ENCODE measurements at places on chromosomes 7 and 10.

DNA sequence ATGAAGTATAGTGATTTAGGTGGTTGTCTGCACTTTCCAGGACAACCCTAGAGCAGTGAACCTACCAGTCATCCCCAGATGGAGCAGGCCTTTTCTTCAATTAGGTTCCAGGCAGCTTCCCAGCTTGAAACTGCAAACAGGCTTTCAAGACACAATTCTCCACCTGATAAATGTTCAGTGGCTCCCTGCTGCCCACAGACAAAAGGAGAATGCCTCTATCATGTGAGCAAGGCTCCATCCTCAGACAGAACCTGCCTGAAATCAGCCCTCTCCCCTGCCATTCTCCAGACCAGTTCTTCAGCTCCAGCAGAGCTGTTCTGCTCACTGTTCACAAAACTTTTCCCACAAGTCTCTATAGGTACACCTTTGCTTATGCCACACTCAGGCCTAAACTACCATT lies 22.1 kb downstream of the RELN start:
- no peak for DNase-seq

GRCh38 chr7:44194069-44194468 lies 4.8 kb upstream of the GCK start:
- DNase-seq: no peak

- no peak for DNase-seq
These were observed 60.1 kb upstream of the CARD11 start for GRCh38 chr7:3103614-3104398.

- DNase-seq: no peak
These were observed 2.6 kb upstream of the ZNF438 start for GRCh38 chr10:31034098-31034909.

DNA sequence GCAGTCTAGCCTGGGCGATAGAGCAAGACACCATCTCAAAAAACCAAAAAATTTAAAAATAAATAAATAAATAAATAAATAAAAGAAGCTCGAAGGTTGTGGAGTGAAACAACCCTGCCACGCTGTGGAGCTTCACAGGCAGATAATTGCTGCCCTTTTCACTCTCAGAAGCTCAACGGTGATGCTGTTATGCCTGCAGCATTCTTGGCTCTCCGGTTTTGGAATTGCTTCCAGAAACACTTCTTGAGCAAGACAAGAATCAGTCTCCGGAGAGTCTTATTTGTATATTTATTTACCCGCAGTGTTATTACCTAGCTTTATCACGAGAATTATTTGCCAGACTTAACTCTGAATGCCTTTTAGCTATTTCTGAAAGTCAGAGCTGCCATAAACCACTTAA lies 40.5 kb upstream of the UBE2H start:
- DNase-seq: no peak

- DNase-seq: no peak
These were observed 174.5 kb upstream of the KLF14 start for GRCh38 chr7:130908345-130909160.

DNA sequence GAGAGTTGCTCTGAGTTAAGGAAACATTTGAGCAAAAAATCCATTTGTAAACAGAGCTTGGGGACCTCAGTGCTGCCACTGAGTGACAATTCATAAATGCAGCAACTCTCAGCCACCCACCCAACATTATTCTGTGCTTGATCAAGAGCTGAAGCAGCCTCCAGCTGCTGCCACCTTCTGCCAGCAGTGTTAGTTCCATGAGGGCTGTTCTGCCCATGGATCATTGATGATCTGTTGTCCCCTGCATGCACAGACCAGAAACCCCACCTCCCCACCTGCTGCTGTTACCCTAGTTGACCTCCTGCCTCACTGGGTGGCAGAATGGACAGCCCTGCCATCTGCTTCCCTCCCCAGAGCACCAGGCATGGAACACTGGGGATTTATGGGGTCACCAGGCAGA lies 305.4 kb downstream of the KCNMA1 start:
- DNase-seq: no peak

DNA sequence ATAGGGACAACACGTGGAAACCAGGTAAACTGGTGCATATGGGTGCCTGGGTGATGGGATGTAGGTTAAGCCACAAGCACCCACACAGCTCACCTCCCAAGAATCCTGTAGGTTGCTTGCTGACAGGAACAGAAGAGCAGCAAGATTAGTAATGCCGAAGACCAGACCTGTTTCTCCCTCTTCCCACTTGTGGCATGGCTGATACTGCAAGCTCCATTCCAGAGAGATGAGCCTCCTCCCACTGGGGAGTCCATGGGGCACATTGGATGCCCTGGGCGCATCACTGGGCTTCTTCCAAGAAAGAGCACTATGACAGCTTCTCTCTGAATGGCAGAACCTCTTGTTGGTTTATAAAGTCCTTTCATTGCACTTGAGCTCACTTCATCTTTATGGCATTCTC lies 44.4 kb upstream of the LOXL4 start:
- no peak for DNase-seq

DNA sequence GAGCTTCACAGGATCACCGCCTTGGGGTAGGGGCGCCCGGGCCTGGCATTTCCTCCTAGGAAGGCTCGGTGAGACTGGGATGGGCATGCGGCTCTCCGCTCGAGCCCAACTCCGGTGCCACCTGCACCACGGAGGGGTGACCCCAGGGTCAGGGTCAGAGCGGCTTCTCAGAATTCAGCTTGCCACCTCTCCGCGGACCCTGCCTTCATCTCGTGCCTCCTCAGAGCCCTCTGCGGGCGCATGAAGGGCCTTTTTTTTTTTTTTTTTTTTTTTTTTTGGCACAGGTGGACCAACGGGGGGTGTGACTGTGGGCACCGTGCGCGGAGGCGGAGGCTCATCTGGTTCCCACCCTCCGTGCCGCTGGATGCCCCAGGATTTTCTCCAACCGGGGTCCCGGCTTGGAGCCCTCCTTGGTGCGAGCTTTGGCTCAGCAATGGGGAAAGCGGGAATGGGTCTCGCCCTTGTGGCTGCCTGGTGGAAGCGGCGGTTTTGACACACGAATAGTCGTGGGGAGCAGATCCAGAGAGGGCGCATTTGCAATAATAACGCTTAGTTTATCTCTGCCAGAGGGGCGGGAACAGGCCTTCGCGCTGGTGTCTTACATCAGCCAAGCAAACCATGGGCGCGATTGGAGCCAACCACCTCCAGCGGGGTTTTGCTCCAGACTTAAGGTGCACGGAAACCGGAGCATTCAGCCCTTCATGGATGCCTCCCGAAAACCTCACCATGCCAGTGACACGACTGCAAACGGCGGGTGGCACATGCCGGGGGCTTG lies 5.0 kb upstream of the TNRC18 start:
- no peak for DNase-seq

GRCh38 chr7:12490107-12490688 lies 80.3 kb upstream of the SCIN start:
- no peak for DNase-seq

DNA sequence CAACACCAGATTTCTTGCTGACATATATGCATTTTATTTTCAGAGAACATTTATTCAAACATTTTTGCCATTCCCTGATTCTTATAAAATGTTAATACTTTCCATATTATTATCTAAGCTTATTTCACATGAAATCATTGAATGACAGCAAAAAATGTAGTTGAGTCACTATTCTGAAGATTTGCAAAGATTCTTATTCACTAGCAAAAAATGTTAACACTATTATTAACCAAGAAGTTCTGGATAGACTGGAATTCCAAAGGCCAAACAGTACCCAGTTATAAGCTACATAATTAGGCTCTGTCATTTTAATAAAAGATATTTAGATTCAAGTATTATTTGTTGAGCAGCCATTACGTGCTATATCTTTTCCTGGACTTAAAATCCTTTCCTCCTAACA lies 4.3 kb downstream of the GSTO2 start:
- no peak for DNase-seq

DNA sequence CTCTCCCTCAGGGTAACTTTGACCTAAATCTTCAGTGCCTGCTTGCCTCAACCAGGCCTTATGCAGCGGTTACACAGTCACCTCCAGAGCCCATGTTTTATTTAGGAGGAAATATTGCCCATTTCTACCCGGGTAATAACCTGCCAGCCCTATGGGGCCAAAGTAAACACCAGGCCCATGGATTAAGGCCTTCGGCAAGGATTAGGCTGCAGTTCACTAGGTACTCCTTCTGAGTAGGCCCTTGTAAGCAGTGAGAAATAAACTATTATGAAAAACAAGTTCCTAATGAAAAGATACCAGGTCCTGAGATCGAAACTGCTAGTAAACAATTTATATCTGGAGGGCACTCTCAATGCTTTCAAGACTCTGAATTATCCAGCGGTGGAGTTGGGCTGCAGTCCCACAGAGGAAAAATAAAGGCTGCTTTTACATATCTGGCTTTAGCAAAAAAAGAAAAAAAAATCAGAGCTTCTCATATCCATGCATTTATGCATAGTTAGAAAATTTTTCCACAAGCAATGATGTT lies 3.7 kb upstream of the HOXA10 start:
- no peak for DNase-seq

DNA sequence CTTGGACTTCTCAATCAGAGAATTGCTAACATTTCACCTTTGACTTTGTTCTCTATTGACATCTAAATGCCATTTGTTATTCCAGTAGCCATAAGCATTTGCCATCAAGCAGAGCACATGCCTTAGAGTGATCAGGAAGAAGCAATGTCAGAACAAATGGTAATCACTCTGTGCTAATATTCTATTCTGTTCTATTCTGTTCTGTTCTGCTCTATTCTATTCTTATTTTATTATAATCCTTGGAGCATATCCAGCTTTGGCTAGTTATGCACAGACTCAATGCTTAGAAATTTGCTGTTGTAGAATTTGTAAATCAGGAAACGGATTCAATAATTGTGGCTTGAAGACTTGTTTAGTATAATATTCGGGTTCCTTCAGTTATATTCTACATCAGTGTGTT lies 175.4 kb downstream of the EXOC4 start:
- no peak for DNase-seq

GRCh38 chr7:92813390-92814024 lies 22.9 kb downstream of the CDK6 start:
- DNase-seq: no peak

DNA sequence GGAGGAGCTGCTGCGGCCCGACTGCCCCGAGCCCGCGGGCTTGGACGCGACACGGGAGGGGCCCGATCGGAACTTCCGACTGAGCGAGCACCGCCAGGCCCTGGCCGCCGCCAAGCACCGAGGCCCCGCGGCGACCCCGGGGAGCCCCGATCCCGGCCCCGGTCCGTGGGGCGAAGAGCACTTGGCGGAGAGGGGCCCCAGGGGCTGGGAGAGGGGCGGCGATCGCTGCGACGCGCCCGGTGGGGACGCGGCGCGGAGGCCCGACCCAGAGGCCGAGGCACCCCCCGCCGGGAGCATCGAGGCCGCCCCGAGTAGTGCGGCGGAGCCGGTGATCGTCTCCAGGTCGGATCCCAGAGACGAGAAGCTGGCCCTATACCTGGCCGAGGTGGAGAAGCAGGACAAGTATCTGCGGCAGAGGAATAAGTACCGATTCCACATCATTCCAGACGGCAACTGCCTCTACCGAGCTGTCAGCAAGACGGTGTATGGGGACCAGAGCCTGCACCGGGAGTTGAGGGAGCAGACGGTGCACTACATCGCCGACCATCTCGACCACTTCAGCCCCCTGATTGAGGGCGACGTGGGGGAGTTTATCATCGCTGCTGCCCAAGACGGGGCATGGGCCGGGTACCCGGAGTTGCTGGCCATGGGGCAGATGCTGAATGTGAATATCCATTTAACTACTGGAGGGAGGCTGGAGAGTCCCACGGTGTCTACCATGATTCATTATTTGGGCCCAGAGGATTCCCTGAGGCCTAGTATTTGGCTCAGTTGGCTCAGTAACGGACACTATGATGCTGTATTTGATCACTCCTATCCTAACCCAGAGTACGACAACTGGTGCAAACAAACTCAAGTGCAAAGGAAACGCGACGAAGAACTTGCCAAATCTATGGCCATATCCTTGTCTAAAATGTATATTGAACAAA lies 1.4 kb downstream of the OTUD1 start:
- DNase-seq: no peak

- DNase-seq: no peak
These were observed 209.9 kb downstream of the BBS9 start for GRCh38 chr7:33339074-33339790.

- DNase-seq: no peak
These were observed 166.1 kb upstream of the NRG3 start for GRCh38 chr10:81708929-81709328.

DNA sequence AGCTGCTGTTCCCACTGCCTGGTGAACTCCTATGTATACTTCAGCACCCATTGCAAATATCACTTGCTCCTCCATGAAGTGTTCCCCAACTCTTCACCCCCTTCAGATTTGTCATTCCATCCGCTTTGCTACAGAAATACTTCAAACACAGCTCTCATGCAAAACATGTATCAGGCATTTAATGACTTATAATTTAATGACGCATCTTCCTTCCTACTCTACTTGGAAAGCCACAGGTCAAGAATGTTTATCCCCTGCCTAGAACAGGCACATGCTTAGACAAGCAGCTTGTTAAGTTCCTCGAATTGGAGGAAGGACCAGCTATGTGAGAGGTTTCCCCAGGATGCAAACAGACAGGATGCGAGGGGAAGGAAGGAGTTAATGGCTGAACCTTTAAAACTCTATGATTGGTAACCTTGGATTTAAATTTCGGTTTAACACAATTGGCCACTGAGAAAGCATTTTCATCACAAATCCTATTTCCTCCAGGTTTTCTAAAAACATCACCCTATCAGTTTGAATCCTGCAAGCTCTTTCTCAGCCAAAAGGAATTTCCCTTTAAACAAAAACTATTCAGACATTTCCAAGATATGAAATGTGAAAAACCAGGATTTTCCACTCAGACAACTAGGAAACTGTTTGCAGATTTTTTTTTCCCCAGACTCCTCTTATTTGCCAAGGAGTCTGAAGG lies 11.5 kb downstream of the CREB3L2 start:
- no peak for DNase-seq

- DNase-seq: no peak
These were observed 14.4 kb upstream of the COL1A2 start for GRCh38 chr7:94380264-94380663.

- no peak for DNase-seq
These were observed 18.8 kb upstream of the MET start for GRCh38 chr7:116653204-116653603.

GRCh38 chr10:72800000-72800740 lies 93.4 kb upstream of the OIT3 start:
- DNase-seq: no peak

DNA sequence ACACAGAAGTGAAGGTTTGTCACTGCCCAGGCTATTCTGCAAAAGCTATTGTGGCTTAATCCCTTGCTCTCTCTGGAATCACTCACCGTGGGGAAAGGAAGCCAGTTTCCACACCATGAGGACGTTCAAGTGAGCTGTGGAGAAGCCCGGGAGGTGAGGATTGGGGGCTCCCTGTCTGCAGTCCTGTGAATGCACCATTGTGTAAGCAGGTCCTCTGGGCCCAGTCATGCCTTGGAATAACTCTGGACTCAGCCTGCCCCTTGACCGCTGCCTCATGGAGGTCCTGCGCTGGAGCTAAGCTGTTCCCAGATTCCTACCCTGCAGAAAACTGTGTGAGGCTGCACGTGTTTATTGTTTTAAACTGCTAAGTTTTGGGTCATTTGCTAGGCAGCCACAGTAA lies 33.5 kb downstream of the LYZL2 start:
- no peak for DNase-seq
